ENCODE measurements at places on chromosomes 3 and 15.
A peak's percentile ranks its signal among the peaks of the same experiment; 100 is the strongest.

DNA sequence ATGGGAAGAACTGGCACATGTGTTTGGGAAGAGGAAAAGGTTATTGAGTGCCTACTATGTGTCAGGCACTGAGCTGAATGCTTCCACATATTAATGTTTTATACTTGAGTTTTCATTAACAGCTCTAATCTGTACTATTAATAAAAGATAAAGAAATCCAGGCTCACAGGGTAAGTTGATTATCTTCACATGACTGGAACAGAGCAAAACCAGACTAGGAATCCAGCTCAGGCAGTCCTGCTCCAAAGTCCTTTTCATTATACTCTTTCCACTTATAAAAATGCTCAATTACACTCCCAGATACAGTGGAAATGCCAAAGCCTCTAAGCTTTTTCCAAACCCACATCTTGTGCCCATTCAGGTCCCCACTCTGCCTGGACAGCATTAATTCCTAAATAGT, 97.6 kb downstream of the TNIK start:
- DNase-seq: no peak

DNA sequence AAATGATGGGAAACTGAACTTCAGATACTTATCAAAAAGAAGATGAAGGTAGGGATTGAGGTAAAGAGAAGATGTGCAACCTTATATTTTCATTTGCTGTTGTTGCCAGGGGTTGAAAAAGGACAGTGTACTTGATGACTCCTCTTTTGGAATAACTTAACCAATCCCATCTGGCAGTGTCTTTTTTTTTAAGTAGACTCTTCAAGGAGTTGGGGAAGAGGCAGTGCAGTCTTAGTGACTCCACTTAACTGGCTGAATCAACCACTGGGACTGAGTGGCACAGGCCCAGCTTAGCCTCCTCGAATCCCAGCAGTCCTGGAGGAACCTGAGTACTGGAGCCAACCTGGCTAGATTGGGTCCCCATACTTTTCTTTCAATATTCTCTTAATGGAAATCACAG, 27.3 kb upstream of the FILIP1L start:
- DNase-seq: no peak

GRCh38 chr15:65695081-65695480, 73.3 kb downstream of the SLC24A1 start:
- no peak for DNase-seq

- no peak for DNase-seq
Observed at GRCh38 chr3:14552041-14552648, 12.0 kb upstream of the GRIP2 start.

DNA sequence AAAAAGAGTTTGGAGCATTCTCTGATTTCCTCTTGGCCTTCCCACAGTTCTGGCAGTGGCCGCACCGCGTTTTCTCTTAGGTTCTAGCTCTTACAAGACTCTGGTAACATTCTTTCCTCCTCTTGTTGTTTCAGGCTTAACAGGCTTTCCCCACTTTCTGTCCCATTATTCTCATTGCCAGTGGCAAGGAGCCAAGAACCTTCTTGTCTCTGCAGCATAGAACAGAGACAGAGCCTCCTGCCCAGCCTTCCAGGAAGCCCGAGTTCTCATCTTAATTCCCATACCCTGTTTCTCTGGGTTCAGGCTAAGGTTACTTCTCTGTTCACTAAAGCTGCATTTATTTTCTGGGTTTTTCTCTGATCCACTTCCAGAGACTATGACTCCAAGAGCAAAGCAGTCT, 61.1 kb downstream of the DUT start:
- no peak for DNase-seq

- DNase-seq: no peak
Observed at GRCh38 chr3:68667346-68667745, 265.0 kb downstream of the TAFA4 start.

- DNase-seq: no peak
Observed at GRCh38 chr3:53753518-53754183, 92.6 kb downstream of the CHDH start.

- DNase-seq: no peak
Observed at GRCh38 chr15:33964665-33965040, 3.6 kb upstream of the CHRM5 start.

- no peak for DNase-seq
Observed at GRCh38 chr3:125013095-125013494, 42.7 kb downstream of the HEG1 start.

DNA sequence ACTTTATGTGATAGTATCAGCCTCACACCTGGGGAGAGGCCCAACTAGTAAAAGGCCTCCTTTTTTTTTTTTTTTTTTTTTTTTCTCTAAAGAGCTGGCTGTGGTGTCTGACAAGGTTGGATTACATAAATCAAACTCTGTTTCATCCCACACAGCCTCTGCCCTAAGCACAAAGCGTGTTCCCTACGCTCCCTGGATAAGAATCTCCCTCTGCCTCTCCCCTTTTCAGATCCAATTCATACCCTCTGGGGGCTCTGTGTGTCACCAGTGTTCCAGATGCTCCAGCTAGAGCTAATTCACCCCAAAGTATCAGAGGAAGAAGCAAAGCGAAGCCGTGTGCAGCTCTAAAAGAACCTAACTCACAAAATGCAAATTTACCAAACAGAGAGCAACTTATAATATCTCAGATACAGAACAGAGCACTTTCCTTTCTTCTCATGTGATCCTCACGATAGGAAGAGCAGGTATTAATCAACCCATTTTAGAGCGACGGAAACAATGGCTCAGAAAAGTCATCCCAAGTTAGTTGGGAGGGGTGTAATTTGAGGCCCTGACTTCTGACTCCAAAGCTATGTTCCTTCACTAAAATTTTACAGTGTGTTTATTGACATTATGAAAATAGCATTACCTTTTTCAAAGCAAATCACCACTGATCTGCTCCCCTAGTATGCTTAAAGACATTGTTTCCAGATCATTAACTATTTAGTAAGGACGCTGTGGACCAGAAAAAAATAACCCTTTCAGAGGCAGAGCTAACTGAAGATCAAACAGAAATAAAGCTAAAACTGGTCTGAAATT, 12.4 kb downstream of the BMF start:
- no peak for DNase-seq

DNA sequence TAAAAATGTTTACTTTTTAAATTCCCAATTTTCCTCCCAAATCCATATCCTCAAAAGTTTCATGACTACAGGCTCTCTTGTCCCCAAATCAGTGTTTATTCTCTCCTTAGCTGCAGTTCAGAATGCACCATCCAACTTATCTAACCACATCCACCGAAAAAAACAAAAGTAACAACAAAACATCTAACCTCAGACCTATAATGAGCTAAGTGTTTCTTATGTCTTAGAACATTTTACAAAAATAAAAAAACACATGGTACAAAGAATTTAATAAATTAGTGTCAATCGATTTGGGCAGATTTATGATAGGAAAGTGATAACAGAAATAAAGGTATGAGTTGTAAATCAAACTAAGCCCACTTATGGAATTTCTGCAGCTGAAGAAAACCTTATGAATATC, 13.6 kb downstream of the SATB1 start:
- DNase-seq: no peak

DNA sequence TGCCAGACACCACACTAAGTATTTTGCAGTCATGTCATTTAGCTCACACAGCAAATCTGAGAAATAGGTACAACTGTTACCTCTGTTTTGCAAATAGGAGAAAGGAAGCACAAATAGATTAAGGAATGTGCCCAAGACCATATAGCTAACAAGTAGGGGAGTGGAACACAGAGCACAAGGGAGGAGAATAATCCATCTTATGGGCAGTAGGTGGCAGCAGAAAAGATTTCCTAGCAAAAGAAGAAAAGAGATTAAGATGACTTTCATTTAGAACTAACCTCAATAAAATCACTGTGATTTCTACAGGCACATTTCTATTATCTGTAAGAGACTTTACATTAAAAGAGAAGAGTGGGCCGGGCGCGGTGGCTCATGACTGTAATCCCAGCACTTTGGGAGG, 49.1 kb downstream of the NR1I2 start:
- no peak for DNase-seq

DNA sequence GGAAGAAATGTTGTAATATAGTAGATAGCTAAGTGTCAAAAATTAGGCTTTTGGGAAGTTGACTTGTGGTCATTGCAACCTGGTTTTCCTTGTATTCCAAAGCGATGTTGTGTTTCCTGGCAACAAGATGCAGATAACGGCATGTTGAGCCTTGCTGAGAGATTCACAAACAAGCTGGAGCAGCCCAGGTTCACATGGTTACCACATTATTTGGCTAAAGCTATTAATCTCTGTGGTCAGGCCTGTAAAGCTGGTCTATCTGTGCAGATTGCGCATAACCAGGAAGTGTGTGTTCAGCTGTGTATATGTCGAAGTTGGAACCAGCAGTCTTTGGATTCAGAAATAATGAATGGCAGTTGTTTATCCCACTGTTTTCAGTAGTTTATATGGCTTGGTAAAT, 6.6 kb downstream of the TIPARP start:
- peak; percentile 44 for DNase-seq
